ENCODE measurements at places on chromosomes 3 and 15.

GRCh38 chr3:24470277-24470676, 24.4 kb downstream of the THRB start:
- H3K4me3 ChIP-seq: no peak overlapping the region
- no peaks in the 10 kb centered on the region for H3K36me3 ChIP-seq

- H3K4me3 ChIP-seq: no peak overlapping the region
- DNase-seq: no peak
- H3K36me3 ChIP-seq: no peaks in the 10 kb centered on the region
Measured at GRCh38 chr3:165075695-165076094, 2.6 kb downstream of the SI start.

- no peaks in the 10 kb centered on the region for H3K36me3 ChIP-seq
- no peaks in the 10 kb centered on the region for H3K4me1 ChIP-seq
- H3K4me3 ChIP-seq: no peak overlapping the region
- H3K27ac ChIP-seq: no peak overlapping the region
- no peaks in the 10 kb centered on the region for H3K27me3 ChIP-seq
Measured at GRCh38 chr15:23642413-23643044, 5.1 kb downstream of the MAGEL2 start.

GRCh38 chr3:187617213-187617612, 53.0 kb downstream of the SST start:
- DNase-seq: no peak
- no peak overlapping the region for H3K27ac ChIP-seq
- no peaks in the 10 kb centered on the region for H3K27me3 ChIP-seq
- H3K4me3 ChIP-seq: no peak overlapping the region
- no peaks in the 10 kb centered on the region for H3K36me3 ChIP-seq

DNA sequence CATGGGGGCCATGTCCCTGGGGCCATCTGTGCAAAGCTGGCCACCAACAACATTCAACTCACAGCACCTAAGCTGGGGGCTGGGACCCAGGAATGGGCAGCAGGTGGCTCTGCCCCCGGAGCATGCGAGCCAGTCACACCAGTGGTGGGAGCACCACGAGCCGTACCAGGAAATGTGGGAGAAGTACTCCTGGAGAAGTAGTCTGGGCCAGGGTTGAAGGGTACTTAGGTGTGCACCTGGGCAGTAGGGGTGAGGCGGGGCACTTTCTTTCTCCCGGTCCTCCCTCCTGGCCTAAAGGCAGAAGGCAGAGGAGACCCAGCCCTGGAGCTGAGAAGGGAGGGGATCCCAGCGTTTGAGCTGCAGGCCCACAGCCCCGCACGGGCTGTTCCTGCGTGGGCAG, 94.2 kb downstream of the PLXNA1 start:
- H3K36me3 ChIP-seq: no peaks in the 10 kb centered on the region
- H3K27me3 ChIP-seq: no peaks in the 10 kb centered on the region
- H3K4me1 ChIP-seq: no peaks in the 10 kb centered on the region
- no peak overlapping the region for H3K27ac ChIP-seq

GRCh38 chr3:14719006-14719405, 44.1 kb downstream of the C3orf20 start:
- no peaks in the 10 kb centered on the region for H3K36me3 ChIP-seq
- no peaks in the 10 kb centered on the region for H3K4me1 ChIP-seq
- H3K27ac ChIP-seq: no peak overlapping the region
- H3K4me3 ChIP-seq: no peak overlapping the region
- DNase-seq: no peak

DNA sequence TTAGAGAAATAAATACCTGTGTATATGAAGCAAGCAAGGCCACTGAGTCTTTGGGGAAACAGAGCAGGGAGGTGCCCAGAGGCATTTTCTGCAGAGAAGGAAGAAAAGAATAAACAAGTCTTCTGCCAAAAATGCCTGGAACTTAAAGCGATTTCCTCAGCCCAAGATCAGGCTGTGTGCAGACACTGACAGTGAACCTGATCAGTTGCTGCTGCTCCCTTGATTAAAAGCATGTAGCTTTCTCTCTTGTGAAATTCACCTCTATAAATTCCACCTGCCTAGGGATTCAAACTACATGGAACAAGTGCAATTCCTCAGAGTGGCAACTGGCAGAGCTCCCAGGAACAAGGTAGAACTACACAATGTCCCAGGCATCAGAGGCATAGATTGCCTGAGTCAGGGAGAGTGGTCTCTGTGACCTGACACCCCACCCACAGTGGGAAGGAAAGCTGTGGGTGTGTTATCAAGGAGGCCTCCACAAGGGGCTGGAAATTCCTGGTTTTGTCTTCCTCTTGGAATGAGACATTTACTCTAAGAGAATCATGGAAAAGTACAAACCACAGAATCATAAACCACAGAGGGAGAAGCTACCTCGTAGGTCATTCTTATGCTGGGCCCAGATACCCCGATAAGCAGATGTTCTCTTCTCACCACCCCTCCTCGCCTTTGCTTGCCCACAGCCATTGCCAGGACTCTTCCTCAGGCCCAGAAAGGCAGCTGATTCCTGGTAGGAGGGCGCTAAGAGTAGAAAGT, 1.8 kb upstream of the ZBTB38 start:
- H3K27me3 ChIP-seq: no peaks in the 10 kb centered on the region
- peaks cover 3% of the 10 kb centered on the region for H3K4me1 ChIP-seq
- H3K4me3 ChIP-seq: no peak overlapping the region
- DNase-seq: no peak
- H3K36me3 ChIP-seq: peaks cover 2% of the 10 kb centered on the region

GRCh38 chr3:106431721-106432120, 562.9 kb upstream of the CBLB start:
- no peaks in the 10 kb centered on the region for H3K36me3 ChIP-seq
- no peak overlapping the region for H3K27ac ChIP-seq
- no peaks in the 10 kb centered on the region for H3K4me1 ChIP-seq
- H3K27me3 ChIP-seq: no peaks in the 10 kb centered on the region
- H3K4me3 ChIP-seq: no peak overlapping the region

GRCh38 chr3:15295506-15295905, 36.9 kb downstream of the SH3BP5 start:
- peak; percentile 39 for DNase-seq
- H3K27me3 ChIP-seq: no peaks in the 10 kb centered on the region
- no peak overlapping the region for H3K4me3 ChIP-seq
- no peaks in the 10 kb centered on the region for H3K36me3 ChIP-seq
- peaks cover 33% of the 10 kb centered on the region for H3K4me1 ChIP-seq

DNA sequence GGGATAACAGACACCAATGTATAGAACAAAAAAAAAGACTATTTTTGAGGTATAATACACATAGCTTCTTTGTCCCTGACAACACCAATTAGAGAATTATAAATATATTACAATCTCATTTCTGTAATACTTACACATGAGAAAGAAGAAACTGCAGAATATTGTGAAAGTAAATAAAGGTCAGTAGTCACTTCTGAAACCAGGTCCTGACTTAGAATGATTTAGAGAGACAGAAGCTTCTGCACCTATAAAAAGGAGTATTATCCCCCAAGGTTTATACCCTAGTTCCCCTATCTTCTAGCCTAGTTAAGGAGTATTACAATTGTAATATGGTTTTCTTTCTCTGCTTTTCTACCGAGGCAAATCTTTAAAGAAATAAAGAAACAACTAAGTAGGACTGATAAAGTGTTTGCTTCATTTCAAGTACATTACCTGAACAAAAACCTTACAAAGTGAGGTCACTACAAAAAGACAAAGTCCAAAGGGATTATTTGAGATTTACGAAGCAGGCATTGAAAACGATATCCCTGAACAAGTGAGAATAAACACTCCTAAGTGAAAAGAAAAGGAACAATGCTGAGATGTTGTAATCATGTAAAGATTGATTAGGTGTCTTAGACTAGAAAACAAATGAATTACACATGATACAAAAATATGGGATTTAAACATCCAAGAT, 103.0 kb downstream of the GBE1 start:
- no peaks in the 10 kb centered on the region for H3K4me1 ChIP-seq
- no peak overlapping the region for H3K4me3 ChIP-seq

DNA sequence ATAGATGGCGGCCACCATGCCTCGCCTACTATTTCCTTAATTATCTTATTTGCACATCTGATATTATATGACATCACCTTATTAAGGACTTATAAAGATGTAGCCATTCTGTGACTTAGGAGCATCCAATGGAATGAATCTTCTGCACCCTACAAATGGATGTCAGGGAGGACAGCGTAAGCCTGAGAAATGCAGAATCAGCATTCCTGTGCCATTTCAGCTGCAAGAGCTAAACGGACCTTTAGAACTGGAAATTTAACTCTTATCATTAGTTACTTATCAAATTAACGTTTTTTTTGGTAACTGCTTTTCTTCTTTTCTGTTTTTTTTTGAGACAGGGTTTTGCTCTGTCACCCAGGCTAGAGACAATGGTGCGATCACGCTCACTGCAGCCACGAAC, 65.6 kb downstream of the LMLN start:
- H3K27me3 ChIP-seq: no peaks in the 10 kb centered on the region
- DNase-seq: no peak
- no peak overlapping the region for H3K27ac ChIP-seq
- no peaks in the 10 kb centered on the region for H3K4me1 ChIP-seq
- no peak overlapping the region for H3K4me3 ChIP-seq

DNA sequence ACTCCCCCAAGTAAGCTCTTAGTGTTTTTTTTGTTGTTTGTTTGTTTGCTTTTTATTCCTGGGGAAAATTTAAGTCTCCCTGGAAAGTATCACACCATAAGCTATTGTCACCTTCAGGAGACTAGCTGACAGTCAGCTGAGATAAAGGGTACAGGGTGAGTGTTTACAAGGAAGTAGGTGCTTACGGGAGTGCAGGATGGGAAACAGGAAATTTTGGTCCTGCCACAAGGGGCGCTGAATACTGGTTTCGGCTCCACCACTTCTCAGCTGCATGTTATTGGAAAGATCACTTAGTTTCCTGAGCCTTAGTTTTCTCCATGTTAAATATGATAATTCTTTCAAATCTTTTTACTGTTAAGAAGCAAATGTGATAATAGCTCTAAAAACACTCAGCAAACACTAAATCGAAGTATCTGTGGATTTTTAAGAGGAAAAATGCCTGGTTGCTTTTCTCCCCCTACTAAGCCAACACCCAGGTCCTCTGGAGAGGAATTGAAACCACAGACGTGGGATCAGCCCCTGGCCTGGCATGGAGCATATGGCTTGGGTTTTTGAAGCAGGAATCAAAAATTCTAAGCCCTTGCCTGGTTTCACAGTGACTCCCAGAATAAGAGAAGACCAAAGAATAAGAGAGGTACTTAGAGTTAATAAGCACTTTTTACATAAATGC, 90.7 kb downstream of the SCN11A start:
- DNase-seq: no peak
- H3K27ac ChIP-seq: no peak overlapping the region
- no peaks in the 10 kb centered on the region for H3K27me3 ChIP-seq
- H3K36me3 ChIP-seq: no peaks in the 10 kb centered on the region
- H3K4me3 ChIP-seq: no peak overlapping the region
